H7 (cell line): ENCODE measurements at places on chromosomes 11 and 22. TPM values are rescaled to one million over a fixed set of nuclear protein-coding genes. Genes with fewer than 3 reads are reported as not detected.

The F2 gene
- 0.33 TPM in 1 of 2 replicates, not detected in the other for total RNA-seq

The PRDM10 gene
- total RNA-seq, result 10.6 and 13.0 TPM in 2 replicates

The APOA4 gene
- not detected in 2 replicates for total RNA-seq

The KBTBD3 gene
- 3.4 and 4.0 TPM in 2 replicates for total RNA-seq

The SLC37A2 gene
- 0.73 and 0.89 TPM in 2 replicates for total RNA-seq

The E2F8 gene
- total RNA-seq, result 4.4 and 5.6 TPM in 2 replicates

The TBCEL gene
- total RNA-seq, result 7.4 and 9.1 TPM in 2 replicates

GRCh38 chr11:59263225-59263894 lies 50.6 kb upstream of the MPEG1 start:
- peak; percentile 73 for DNase-seq

DNA sequence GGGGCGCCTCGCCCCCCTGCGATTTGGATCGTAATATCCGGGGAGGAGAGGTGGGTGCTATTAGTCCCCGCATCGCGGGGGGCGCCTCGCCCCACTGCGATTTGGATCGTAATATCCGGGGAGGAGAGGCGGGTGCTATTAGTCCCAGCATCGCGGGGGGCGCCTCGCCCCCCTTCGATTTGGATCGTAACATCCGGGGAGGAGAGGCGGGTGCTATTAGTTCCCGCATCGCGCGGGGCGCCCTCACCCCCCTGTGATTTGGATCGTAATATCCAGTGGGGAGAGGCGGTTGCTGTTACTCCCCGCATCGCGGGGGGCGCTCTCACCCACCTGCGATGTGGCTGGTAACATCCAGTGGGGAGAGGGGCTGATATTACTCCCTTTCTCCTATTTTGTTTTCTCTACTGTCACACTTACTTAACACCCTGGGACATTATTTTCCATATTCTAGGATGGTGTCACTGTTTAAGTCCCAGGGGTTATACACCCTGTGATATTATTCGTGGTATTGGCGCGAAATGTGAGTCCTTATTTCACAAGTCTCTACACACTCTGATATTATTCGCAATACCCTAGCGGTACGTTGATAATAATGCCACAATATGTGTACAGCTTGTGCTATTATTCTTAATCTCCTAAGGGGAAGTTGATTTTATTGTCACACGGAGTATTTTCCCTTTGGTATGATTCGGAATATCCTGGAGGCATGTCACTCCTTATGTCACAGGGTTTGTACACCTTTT lies 57.8 kb upstream of the ALDH3B2 start:
- peak; percentile 62 for DNase-seq

DNA sequence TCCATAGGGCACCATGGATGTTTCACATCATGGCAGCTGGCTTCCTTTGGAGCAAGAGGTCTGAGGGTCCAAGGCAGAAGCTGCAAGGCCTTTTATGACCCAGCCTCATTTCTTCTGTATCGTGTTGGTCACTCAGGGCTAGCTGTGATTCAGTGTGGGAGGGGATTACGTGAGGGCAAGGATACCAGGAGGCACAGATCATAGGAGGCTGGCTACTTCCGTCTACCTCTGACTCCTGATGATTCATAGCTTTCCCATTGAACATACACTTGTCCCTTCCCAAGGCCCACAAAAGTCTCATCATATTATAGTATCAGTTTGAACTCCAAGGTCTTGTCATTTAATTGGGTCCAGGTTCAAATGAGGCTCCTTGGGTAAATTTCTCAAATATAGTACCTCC lies 135.3 kb upstream of the ZBED5 start:
- no peak for DNase-seq

GRCh38 chr22:25159028-25159427 lies 40.6 kb upstream of the CRYBB3 start:
- no peak for DNase-seq

- peak; percentile 83 for DNase-seq
Observed at GRCh38 chr22:24156141-24156912, 25.0 kb upstream of the SUSD2 start.

- no peak for DNase-seq
Observed at GRCh38 chr11:28054821-28055220, 53.1 kb downstream of the KIF18A start.

- no peak for DNase-seq
Observed at GRCh38 chr11:7511401-7511800, 2.4 kb upstream of the PPFIBP2 start.

DNA sequence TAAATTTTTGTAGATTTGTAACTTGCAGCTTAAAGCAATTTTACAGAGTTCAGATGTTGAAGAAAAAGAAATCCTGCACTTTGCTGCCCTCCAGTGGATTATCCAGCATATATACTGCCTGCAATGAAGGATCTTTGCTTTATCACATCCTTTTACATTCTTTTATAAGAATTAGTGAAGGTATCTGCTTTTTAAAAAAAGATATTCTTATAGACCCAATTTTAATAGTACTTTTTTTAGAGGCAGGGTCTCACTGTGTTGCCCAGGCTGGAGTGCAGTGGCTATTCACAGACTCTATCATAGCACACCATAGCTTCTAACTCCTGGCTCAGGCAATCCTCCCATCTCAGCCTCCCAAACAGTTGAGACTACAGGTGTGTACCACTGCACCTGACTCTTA lies 60.7 kb downstream of the TTC17 start:
- peak; percentile 8 for DNase-seq

- DNase-seq, result no peak
Observed at GRCh38 chr11:59010708-59011107, 71.4 kb downstream of the GLYATL1 start.

DNA sequence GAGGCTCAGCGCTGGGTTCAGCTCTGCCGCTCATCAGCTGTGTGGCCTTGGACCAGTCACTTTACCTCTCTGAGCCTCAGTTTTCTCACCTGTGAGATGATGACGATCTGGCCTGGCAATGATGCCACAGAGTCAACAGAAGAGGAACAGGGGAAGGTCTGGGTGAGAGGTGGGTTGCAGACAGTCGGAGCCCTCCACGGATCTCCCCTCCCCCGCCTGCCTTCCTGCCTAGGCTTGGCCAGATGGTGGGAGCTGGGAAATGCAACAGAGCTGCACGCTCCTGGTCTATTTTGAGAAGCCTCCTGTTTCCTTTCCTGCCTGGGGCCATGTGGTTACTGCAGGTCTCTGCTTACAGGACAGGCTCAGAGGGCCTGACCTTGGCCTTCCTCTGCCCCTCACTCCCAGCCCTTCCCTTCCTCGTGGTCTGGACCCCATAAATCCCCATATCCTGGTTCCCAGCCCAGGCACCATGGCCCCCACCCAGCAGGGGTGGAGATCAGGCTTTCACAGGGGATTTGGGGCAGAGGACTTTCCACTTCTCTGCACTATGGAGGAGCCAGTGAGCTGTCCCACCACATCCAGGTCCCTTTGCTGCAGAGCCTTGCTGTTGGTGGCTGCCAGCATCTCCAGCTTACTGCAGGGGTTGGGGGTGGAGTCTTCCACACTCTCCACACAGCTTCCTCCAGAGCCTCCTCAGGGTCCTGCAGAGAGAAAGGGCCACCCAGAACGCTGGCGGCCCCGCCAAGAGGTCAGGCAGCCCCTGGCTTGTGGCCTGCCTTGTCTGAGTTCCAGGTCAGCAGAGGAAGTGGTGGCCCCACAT lies 46.9 kb downstream of the C11orf96 start:
- DNase-seq, result peak; percentile 61

- peak; percentile 64 for DNase-seq
Observed at GRCh38 chr11:70538641-70539359, 140.5 kb downstream of the CTTN start.

- DNase-seq, result no peak
Observed at GRCh38 chr11:76250520-76251225, 44.4 kb upstream of the WNT11 start.
